ENCODE measurements at places on chromosomes 16 and 17.

DNA sequence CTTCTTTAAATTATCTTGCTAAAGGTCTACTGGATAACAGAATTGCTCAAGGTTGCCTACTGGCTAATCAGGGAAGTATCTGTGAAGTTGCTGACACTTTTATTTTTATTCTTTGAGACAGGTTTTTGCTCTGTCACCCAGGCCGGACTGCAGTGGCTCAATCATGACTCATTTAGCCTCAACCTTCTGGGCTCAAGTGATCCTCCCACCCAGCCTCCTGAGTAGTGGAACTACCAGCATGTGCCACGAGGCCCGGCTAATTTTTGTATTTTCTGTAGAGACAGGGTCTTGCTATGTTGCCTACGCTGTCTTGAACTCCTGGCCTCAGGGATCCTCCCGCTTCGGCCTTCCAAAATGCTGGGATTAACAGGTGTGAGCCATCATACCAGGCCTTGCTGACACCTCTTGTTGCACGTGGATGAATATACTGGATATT, 43.1 kb downstream of the GLG1 start:
- no peak for DNase-seq

DNA sequence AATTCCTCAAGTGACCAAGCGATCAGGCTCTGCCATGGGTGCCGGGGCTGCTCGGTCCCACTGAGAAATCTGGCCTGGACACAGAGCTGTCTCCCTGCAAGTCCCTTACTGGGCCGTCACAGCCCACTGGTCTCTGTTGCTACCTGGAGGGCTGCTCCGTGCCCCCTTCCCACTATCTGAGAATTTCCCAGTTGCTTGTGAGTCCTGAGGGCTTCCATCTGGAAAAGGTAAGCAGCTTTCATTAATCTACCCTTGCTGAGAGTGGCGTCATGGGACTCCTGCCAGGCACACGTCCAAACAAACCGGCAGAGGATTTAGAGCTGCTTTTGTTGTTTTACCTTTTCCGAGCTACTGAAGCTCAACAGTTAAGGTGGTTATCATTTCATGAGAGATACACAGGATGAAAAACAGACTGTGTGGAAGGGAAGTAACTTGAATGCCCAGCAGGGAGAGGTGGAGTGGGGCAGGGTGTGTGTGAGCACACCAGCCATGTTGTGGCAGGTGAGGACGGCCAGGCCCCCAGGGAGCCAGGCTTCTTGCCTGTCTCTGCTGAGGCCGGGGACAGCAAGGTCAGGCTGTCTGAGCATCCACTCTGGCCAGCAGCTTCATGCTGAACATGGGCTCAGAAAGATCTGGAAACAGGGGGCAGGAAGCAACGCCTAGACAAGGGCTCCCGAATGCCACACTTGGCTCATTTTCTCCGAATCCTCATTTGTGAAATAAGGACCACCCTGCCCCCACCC, 50.6 kb downstream of the GTF3C1 start:
- DNase-seq = no peak

DNA sequence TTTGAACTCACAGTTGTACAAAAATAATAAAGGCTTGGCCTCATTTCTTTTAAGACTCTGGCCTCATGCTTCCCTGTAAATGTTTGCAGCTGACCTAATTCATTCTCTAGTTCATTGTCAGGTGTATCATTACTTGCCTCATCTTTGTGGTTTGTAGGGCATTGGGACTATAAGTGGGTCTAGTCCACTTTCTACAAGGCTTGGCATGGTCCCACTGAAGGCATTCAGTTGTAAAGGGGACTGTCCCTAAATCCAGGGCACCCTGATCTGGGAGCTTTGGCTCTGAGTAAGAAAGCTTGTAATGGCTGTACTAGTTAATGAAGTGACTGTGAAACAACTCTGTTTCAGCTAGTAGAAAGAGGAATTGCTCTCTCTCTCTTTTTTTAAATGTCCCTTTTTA, 2.7 kb downstream of the KCTD2 start:
- DNase-seq = no peak

- DNase-seq = no peak
These were observed 7.3 kb downstream of the MAPK8IP3 start for GRCh38 chr16:1713331-1713730.

DNA sequence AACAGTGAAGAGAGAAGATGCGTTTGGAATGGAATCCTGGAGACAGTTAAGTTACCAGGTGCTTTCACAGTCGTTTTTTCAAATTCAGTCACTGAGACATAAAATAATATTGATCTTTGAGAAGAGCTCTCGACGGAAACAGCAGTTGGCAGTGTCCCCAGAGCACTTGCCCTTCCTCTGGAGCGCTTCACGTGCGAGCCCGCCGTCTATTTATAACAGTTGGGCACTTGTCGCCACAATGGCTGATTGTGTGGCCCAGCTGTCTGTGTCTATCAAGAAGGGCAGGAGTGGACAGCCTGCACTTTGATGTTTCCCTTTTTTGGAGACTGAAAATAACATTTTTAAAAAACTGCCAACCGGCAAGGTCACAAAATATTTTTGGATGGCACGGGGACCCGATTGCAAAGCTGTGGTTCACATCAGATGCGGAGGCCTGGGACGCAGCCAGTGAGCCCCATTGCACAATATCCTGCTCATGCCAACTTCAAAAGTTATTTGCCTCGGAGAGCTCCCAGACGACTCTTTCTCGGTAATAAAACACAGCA, 62.9 kb downstream of the ADCY9 start:
- DNase-seq = no peak

- no peak for DNase-seq
These were observed 34.2 kb downstream of the PIMREG start for GRCh38 chr17:6478486-6478885.

- DNase-seq = no peak
These were observed 245.0 kb upstream of the IRX5 start for GRCh38 chr16:54685682-54686081.

DNA sequence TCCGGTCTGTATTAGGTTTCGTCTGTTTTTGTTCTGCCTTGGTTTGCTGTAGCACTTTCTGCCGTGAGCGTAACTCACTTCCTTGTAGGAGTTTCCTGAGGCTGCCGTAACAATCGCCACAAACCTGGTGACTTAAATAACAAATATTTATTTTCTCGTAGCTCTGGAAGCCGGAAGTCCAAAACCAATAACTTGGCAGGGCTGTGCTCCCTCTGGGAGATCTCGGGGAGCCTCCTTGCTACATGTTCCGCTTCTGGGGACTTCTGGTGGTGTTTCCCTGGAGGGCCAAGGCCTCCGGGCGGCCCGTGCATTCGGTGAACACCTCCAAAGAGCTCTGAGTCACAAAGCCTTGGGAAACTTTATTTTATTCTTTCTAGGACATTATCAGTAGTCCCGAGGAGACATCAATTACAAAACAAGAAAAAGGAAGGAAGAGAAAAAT, 6.8 kb upstream of the WDR45B start:
- no peak for DNase-seq

- no peak for DNase-seq
These were observed 1.3 kb downstream of the RNF157 start for GRCh38 chr17:76238847-76239537.

DNA sequence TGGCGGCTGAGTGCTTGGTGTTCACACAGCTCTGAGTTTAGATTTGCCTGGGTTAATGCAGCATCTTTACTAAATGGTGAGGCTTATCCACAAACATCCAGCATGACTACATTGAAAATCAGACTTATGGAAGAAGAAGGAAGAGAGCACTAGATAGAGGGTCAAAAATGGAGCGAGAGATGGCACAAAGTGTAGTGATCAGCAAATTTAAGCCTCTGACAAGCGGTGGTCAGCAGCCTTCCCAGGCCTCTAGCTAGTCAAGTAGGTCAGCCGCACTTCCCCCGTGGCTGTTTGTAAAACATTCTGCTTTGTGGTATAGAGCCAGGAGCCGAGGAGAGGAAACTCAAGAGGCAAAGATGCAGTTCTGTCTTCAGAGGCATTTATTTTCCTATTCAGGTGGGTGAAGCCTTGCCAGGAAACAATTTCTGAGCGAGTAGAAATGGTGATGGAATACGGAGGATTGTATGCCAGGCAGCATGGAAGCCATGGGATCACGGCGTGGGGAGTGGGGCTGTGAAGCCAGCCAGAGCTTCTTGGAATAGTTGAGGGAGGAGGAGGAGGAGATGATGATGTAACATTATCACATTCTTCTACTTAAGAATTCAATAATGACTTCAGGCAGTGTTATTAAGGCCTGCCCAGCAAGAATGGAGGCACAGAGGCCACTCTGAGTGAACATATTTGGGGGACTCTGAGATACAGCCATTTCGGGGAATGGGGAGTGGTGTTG, 118.9 kb downstream of the MSI2 start:
- no peak for DNase-seq
